ENCODE measurements at places on chromosomes 7 and 10.

GRCh38 chr10:2401459-2401858 lies 664.1 kb upstream of the ADARB2 start:
- DNase-seq: no peak

- peak; percentile 65 for DNase-seq
These were observed 694 bp downstream of the COL1A2 start for GRCh38 chr7:94395141-94396036.

- no peak for DNase-seq
These were observed 250.5 kb downstream of the ARHGAP12 start for GRCh38 chr10:31678139-31678536.

DNA sequence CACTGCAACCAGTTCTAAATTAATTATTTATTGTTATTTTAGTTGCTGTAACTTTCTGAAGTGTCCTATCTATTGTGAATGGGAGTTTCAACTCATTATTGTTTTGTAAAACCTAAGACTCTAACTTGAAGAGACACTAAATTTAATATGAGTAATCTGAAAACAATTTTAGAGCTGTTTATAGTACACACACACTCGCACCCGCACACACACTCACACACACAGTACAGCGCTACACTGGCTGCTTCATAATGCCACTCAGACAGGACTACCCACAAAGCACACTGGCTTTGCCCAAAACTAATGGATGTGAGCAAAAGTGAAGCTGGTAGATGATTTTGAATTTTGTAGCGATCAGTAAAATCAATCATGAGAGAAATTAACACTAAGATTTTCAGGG lies 238.9 kb upstream of the ETV1 start:
- no peak for DNase-seq

- no peak for DNase-seq
These were observed 16.3 kb downstream of the CUBN start for GRCh38 chr10:17113346-17113745.

DNA sequence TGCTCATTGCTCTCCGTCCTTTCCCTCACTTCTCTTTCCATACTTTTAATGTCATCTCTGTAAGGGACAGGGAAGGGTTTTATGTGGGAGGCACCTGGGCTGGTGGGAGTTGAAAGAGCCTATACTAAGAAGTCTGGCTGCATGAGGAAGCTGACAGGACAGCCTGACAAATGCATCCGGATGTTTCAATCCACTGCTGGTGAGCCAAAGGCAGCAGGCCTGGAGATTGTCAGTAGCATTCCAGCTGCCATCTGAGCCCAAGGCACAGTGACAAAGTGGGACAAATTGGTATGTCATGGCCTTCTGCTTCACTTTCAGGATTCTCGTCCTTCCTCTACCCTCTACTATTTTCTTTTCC lies 218.4 kb downstream of the STK31 start:
- no peak for DNase-seq
